ENCODE measurements at places on chromosomes 3 and 15.

- DNase-seq, result peak; percentile 58
These were observed 52.7 kb upstream of the SPTSSB start for GRCh38 chr3:161423911-161424522.

- no peak for DNase-seq
These were observed 84.9 kb downstream of the WWTR1 start for GRCh38 chr3:149572796-149573414.

DNA sequence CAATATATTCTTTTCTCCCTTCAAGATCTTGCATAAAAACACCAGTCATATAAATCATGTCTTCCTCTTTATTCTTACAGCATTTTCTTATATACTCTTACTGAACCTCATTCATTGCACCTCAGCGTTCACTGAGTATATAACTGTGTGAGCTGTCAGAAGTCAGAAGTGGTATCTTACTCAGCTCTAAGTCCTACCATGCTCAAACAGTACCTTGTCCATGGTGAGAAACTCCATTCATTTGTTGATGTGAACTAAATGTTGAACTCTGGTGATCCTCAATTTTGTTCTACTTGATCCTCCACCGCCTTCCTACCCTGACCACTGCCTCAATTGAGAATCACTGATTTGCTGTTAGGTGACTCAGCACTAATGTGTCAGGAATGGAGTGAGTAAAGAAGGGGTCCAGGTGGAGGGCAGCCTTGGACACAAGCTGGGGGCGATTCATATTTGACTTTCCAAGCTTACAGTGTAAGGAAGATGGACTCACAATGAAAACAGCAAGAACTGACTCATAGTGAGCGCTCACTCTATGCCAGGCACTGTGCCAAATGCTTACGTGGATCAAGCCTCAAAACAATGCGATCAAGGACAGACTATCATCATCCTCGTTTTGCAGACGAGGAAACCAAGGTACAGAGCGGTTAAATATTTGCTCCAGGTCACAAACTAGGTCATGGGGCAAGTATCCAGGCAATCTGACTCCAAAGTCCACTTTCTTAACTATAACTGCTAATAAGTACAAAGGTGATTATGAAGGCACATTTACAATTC lies 13.5 kb upstream of the ZFYVE19 start:
- DNase-seq, result no peak

- no peak for DNase-seq
These were observed 98.6 kb upstream of the KLF13 start for GRCh38 chr15:31228011-31228484.

DNA sequence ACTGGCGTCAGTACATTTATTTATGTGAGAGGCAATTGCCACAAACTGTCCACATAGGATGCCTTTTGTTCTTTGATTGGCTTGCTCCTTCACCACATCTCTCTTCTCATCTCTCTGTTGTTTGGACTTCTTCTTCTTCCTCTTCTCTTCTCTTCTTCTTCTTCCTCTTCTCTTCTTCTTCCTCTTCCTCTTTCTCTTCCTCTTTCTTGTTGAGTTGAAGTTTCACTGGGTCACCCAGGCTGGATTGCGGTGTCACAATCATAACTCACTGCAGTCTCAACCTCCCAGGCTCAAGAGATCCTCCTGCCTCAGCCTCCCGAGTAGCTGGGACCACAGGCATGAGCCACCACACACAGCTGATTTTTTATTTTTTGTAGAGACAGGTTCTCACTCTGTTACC lies 67.7 kb upstream of the GSK3B start:
- DNase-seq, result no peak

GRCh38 chr3:105847865-105848264 lies 20.9 kb downstream of the CBLB start:
- DNase-seq, result no peak

GRCh38 chr3:4953119-4953518 lies 26.1 kb upstream of the BHLHE40 start:
- DNase-seq, result no peak

DNA sequence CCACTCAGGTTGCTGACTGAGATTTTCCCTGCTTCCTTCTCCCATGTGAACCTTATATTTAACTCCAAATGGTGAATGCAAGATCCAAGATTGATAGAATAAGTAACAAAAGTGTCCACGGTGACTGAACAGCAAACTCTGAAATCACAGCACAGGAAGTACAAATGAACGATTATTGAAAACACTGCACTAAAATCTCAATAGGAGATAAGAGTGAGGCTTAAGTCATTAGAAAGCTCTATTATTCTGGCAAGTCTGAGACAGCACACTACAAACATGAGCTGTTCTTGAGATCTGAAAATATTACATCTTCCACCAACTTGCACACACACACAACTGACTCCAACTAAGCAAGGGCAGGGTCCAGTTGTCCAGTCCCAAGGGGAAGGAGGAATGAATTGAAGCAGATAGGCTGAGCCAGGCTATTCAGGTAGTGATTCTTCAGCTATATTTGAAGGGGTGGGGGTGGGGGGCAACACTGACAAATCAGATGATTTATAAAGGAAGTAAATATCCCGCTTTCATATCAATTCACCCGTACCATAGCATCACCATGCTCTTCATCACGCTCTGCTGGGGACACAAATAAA lies 2.9 kb downstream of the ZNF385D start:
- no peak for DNase-seq

DNA sequence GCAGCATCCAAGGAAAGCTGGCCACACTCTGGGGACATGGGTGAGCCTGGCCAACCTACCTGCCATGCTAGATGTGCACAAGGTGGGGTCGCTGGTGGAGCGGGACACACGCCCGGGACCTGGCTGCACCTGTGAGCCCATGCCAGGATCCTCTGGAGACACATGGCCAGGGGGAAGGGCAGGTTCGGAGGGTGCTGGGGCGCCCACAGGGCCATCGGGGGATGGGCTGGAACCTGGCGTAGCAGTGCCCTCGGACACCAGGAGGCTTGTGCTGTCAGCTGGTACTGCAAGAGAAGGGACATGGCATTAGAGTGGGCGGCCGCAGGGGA lies 143.4 kb downstream of the NSMCE3 start:
- no peak for DNase-seq

DNA sequence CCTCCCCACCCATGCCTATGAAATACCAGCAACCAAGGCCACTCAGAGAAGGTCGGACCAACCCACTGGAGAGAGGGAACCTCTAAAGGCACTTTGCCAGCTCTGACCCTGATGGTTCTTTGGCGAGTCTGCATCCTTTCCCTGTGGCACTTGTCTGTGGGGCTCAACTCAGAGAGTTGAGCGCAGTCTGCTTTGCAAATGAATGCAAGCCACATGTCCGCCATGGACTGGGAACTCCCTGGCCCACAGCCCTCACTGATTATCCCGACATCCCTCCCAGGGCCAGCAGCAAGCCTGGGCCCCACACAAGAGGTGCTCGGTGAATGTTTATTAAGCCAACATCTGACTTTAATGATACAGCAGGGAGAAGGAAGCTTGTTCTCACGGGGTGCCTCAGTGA lies 55.5 kb upstream of the HES1 start:
- no peak for DNase-seq

GRCh38 chr15:66411190-66411589 lies 24.5 kb downstream of the MAP2K1 start:
- peak; percentile 34 for DNase-seq

- no peak for DNase-seq
These were observed 115.2 kb upstream of the DAZL start for GRCh38 chr3:16720367-16720940.

DNA sequence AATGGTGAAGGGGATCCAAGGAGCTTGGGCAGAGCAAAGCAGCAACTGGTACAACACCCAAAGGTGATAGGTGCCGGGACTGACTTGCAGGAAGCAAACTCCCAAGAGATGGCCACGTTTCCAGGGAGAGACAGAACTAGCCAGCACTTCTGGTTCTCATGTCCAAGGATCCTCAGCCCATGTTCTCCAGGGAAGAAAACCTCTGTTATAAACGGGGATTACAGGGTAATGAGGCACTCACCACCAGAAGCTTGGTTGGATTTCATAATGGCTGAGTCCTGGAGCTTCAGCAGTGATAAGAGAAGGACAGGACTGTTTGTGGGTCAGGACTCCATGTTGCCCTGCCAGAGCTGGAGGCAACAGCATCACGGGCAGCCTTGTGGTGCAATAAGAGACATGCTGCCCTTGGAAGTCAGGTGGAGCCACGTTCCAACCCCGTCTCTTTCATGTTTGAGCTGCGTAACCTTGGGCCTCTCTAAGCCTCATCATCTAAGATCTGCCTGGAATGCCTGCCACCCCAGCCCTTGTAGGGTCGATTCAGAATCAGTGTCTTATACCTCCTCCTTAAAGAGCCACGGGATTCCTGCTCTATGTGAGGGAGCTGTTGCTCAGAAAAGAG lies 181.0 kb downstream of the ABHD5 start:
- no peak for DNase-seq

DNA sequence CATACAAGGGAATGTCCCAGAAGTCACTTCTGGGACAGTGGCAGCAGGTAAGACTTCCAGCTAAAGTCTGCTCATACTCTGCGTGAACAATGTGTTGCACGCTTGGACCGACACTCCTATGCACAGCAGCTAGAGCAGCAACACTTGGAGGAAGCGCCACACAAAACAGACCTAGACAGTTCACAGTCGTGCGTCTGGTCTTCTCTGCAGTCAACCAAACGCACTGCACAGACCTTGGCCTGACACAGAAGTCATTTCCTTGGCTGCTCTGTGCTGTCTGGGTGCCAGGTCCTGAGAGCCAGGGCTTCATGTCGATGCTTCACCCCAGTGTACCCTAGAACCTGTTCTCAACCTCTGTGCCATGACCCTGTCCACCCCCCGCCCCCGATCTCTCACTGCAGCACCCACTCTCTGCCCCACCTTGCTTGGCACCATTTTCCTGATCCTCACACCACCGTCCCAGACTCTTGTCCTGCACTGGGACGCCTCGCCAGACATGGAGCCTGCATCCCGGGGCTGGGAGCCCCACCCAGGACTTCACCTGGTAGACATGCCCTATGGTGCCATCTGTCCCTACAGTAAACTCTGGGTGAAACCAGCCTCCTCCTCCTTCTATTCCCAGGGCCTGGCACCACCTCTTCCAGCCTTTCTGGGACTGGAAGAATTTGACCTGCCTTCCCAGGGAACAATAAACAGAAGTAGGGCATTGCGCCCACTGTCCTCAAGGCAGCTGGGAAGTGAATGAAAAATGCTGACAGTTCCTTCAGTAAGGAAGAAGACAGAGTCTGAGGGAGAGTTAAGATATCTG lies 3.1 kb downstream of the ATP10A start:
- DNase-seq, result peak; percentile 56

- no peak for DNase-seq
These were observed 14.8 kb downstream of the THRB start for GRCh38 chr3:24479816-24480215.

DNA sequence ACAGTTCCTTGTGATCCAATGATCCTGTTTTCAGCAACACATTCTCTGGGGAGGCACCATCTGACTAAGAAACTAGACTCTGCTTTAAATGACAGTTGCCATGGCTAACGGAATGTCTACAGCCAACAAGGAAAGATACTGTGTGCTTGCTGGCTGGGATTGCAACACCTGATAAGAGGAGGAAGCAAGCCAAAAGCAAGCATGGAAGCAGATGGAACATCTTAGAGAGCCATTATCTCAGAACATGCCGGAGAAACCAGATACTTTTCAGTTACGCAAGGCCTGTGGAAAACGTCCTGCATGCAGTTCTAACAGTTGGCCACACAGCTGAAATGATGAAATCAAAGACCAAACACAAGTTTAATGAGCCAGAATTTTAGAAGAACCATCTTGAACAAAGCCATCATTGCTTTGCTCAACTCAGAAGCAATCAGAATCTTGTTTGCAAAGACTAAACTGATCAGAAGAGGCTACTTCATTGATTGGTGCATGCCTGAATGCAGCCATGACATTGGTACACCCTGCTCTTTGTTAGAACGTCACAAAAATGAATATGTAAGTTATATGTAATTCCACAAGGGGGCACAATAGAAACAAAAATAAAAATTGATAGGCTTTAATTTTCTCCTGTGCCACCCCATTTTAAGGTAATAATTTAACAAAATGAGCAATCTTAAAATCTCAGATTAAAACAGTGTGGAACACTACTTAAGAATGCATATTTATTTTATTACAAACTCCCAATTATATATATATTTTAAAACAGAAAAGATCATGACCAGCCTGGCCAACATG lies 50.8 kb downstream of the GXYLT2 start:
- peak; percentile 60 for DNase-seq

DNA sequence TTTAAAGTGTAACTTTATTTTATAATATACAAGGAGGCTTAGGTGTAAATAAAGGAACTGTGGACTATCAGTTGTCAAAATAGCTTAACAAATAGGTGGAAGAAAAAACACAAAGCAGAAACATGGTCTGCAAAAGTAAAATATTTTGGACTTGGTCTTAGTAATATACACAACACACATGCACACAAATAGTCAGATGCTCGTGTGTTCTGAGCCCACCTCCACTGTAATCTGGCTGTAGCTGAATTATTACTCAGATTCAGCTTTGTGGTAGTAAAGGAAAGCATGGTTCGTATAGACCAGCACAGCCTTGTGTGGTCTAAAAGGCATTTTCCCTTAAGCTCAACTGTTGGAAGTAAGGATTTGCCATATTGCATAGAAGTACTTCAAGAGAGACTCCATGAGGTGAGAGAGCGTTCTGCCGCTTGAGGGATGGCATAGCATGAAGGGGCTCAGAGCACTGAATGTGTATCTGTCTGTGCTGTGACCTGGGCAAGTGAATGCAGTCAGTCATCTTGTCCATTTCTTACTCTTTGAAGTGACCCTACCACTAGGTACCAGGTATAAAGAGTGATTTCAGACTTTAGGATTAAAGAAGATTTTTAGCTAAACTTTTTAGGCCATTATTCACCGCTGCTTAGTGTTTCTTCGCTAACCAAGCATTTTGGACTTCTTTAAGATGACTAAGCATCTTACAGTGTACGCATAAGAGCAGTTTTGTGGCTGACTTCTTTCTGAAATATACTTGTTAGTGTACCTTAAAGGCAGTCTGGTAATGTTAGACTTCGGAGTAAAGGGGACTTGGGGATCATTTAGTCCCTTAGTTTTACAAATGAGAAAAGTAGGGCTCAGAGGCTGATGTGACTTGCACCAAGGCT lies 15.2 kb downstream of the TPM1 start:
- no peak for DNase-seq

DNA sequence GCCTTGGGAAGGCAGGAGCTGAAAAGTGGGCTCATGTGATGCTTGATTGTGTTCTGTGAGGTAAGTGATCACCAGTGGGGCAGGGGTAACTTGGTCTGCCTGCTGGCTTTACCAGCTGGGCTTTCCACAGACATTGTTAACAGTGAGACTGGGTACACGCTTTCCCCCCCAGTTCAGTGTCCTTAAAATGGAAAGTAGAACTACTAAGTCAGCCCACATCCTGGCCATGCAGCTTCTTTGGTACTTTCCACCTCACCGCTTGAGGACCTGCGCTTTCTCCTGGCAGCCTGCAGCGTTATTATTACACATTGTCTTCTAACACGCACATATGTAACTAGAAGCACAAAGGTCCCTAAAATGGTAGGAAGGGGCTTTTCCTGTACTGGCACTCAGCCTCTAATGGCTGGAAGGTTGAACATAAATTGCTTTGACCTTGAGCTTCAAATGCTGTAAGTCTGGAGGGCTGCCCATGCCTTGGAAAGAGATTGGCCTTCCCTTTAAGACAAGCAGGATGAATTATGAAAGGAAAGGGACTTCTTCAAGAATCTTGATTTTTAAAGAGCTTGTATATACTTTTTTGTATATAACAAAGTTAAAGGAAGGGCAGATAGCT lies 216.1 kb upstream of the ROPN1 start:
- DNase-seq, result no peak

Data from CD4-positive, alpha-beta T cell treated with Interleukin-2 at 100 ng/mL for 4 hours (primary cell).